HTR-8/SVneo (cell line): ENCODE measurements at places on chromosomes 6 and 20.

- DNase-seq = no peak
These were observed 406 bp upstream of the TRIM26 start for GRCh38 chr6:30213667-30213956.

GRCh38 chr20:37615340-37616109 is 78.3 kb upstream of the CTNNBL1 start:
- peak; percentile 80 for DNase-seq

GRCh38 chr20:20992686-20993360 is 113.3 kb downstream of the LINC00237 start:
- DNase-seq = no peak

DNA sequence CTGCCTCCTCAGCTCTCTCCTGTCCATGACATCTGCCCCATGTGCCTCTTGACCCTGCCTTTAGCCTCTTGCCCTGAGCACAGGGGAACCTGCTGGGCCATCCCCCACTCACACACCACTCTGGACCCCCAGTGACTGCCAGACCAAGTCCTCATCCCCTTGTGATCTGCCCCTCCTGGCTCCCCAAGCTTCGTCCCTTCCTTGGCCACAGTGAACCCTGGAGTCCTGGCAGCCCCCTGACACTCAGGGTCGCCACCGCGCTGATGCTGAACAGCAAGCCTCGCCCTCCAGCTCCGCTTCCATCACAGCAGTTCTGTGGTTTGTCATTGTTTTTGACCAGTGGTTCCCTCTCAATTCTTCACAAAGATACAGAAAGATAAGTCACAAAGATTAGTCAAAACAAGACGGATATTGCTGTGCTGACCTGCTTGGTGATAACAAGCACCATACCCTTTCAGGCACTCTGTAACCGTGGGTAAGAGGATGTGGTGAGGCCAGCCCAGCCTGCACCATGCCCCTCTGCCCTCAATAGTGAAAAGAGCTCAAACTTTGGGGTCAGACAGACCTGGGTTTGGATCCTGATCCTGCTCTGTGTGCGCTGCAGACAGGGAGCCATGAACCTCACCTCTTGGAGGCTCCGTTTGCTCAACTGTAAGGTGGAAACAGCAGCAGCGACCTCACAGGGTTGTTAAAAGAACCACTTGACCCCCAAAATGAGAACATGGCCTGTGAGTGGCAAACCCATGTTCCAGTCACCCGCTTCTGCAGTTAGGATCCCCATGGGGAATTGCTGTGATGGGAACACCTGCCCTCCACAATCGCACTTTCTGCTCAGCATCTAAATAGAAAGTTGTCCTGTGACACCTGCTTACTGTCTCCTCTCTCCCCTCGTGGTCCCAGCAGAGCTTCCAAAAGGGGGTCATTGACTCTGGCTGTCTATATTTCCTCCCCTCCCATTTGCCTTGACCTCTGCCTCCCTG is 114.5 kb downstream of the TOX2 start:
- no peak for DNase-seq

GRCh38 chr6:21019614-21020013 is 485.4 kb downstream of the CDKAL1 start:
- no peak for DNase-seq

- no peak for DNase-seq
These were observed 2.0 kb downstream of the COL19A1 start for GRCh38 chr6:69868252-69868804.

- no peak for DNase-seq
These were observed 56.6 kb downstream of the HLA-G start for GRCh38 chr6:29884261-29884660.

DNA sequence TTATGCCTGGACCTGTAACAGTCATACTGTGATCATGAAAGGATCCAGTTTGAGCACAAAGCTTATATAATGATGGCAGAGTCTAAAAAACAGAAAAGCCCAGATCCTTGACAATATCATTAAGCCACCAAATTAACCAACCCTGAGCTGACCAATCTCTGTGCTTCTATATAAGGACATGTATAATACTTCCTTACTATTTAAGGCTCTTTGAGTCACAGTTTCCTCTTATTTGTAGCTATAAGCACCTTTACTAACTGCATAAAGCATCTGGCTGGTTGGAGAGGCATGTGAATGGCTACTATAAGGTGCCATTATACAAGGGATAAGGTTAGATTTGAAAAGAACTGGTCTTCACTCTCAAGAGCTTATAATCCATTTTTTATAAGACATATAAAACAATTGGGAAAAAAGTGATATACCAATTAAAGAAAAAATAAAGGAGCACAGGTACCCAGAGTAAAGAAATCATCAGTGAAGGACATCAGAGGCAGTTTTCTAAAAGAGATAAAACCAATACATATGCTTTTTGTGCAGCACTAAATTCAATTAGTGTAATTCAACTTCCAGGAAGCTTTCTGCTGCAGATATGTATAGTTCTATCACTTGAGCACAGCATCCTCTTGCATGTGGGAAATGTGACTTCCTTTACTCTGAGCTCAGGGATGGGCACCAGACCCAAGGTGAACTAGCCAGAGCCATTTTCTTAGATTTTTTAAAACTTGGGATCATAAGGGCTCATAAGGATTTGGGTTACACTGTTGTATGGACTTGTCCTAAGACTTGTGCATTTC is 121.0 kb downstream of the BTBD9 start:
- DNase-seq = no peak
